ENCODE measurements at places on chromosomes 4 and X.

DNA sequence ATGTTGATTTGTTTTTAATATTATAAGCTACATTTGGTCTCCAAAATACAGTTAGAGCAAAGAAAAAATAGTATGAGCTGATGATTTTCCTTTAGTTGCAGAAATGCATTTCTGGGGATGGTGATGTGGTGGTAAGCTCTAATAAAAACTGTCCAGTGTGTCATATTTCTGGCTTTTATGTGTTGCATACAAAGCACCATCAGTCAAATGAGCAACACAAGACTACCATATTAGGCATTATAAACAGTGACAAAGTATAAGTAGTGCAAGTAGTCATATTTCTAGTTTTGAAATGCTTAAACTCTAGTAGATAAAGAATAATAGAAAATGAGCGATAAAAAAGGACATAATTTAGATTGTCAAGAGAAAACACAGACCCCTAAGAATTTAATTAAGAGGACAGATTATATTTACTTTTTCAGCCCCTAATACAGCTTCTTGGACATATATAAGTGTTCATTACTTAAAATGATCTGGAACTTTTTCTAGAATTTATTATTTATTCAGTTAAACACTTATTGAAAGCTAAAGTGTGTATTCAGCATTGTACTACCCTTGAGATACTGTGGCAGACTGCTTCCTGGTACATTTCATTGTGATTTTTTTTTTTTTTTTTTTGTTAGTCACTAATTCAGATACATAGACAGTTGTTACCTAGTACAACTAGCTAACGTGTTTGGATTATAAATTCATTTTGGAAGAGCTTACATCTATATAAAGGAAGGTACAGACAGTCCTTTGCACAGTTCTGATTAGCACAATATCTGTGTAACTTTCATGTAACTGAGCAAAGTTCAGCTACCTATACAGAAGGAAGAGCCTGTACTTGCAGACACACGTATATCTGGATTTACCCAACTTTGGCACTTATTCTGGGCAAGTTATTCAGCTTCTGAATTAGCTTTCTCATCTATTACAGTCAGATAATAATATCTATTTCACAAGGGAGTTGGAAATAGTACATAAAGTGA is 22.3 kb downstream of the RAP1GDS1 start:
- DNase-seq: no peak

DNA sequence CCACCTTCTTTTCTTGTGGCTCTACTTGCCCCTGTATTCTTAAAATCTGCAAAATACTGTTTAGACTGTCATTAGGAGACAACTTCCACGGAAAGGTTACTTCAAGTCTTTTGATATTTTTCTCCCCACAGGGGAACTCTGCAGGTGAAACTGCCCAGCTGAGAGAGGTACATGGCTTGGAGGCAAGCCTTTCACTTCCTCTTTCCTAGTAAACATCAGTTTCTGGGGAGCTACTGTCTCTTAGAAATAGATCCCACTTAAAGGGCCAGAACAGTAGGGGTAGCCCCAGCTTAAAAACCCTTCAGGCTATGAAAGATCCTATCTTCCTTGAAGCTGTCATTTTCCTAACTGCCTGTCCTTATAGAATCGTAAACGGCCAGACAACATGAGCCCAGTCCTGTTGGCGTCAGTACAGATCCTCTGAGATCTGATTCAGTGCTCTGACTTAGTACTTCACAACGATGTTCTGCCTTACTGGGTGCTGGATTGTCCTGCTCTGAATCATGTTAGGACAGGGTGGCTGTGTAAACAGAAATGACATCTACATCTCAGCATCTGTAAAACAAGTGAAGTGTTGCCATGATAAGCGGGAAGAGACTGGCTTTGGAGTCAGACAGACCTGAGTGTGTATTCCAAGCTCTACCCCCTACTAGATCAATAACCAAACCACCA is 102.1 kb downstream of the ITIH6 start:
- no peak for DNase-seq

DNA sequence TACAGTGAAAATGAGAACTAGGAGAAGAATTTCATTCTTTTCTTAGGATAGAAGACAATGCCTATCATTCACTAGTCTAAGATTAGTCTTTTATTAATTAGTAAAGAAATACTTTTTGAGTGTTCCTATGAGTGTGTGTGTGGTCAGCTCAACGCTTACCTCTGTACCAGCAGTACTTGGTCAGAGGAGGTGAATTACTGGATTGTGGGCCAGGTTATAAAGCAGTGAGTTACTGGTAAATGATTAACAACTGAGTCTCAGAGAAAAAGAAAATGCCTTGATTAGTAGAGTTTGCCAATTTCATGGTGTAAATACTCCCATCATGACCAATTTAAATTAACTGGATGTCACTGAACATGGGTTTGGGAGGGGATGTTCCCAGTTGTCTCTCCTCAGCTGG is 444.6 kb downstream of the STIM2 start:
- DNase-seq: no peak

GRCh38 chrX:95974890-95975289 is 709.8 kb upstream of the DIAPH2 start:
- DNase-seq: no peak

- no peak for DNase-seq
Measured at GRCh38 chrX:134558133-134558532, 98.2 kb downstream of the HPRT1 start.

DNA sequence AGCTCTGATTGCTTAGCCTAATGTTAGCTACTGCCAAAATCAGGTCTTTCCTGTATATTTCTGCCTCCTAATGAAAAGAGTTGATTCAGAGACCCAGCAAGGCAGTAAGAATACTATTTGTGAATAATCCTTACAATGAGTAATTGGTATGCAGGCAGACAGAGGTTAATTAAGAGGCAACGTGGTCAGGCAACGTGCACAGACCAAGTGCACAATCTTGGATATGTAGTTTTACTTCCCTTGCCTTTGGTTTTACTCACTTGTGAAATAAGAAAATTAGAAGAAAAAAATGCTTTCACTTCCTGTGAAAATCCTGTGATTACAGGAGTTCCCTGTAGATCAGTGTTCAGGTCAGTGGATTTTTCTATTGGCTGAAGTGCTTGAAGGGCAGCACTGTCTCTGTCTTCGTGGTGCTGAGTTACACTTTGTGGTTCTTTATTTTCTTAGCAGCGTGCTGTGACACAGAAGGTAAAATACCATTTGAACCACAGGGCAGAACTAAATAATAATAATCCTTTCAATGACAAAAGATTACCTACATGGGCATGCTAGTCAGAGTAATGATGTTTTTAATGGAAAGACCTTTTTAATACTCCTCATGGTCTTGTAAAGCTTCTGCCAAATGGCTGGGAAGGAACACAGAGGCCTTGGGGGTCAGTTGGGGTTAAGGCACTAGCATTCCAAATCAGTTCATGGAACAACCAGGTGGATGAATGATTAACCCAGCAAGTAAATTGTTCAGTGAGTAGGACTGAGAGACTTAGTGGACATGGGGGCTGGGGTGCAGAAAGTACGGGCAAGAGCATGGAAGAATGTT is 430.9 kb downstream of the MAPK10 start:
- no peak for DNase-seq

DNA sequence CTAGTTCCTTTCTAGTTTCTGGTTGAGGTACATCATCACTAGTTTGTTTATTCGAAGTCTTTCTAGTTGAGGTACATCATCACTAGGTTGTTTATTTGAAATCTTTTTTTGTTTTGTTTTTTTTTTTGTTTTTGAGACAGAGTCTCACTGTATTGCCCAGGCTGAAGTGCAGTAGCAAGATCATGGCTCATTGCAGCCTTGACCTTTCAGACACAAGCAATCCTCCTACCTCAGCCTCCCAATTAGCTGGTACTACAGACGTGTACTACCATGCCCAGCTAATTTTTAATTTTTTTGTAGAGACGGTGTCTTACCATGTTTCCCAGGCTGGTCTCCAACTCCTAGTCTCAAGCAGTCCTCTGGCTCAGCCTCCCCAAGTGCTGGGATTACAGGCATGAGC is 54.9 kb downstream of the CEP135 start:
- no peak for DNase-seq

GRCh38 chr4:147096667-147097604 is 151.3 kb upstream of the TTC29 start:
- DNase-seq: no peak

GRCh38 chr4:159284733-159285132 is 181.9 kb downstream of the RAPGEF2 start:
- DNase-seq: no peak

- no peak for DNase-seq
Measured at GRCh38 chr4:38131371-38132091, 171.3 kb downstream of the PTTG2 start.

DNA sequence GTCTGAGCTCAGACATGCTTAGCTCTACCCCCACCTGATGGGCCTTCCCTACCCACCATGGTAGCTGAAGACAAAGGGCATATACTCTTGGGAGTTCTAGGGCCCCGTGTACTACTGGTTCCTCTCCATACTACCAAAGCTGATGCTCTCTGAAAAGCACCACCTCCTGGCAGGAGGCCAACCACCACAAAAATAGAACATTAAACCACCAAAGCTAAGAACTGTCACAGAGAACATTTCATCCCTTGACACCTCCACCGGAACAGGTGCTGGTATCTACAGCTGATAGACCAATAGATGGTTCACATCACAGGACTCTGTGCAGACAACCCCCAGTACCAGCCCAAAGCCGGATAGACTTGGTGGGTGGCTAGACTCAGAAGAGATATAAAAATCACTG is 13.4 kb downstream of the EDA2R start:
- no peak for DNase-seq

DNA sequence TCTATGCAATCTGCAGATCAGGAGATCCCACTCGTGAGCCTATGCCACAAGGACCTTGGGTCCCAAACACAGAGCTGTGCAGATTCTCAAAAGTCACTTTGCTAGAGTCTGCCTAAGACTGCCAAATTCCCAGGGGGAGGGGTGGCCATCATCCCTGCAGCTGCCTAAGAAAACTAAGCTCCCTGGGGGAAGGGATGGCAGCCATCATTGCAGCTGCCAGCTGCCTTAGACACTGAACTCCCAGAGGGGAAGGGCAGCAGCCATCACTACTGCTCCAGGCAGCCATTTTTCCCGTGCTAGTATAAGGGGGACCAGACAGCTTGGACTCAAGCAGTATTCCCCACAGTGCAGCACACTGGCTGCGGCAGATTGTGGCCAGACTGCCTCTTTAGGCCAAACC is 156.9 kb downstream of the NKX6-1 start:
- no peak for DNase-seq

GRCh38 chr4:112296949-112297880 is at the start of gene ALPK1:
Gene ALPK1, plus strand, starts transcription at chr4:112297369.
- peak; percentile 75 for DNase-seq

DNA sequence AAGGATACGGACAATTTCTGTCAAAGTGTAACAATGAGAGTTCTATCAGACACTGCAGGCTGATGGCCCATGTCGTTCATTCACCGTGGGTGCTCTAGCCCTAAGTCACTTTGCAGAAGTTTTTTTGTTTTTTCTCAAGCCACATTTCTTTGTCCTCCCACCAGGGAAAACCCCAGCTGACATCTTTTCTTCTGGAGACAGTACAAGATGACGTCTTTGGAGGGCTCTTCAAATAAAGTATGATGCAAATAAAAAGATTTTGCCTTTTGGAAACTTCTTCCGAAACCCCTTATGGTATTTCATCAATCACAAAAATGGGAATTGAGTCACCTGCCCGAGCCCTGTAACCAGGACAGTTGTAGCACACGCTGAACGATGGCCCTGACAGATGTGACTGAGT is 73.2 kb downstream of the TRAPPC11 start:
- DNase-seq: no peak

GRCh38 chr4:41509451-41509866 is 28.5 kb upstream of the LIMCH1 start:
- no peak for DNase-seq

GRCh38 chr4:122759639-122760310 is 27.3 kb downstream of the BBS12 start:
- no peak for DNase-seq

- no peak for DNase-seq
Measured at GRCh38 chrX:24245202-24245601, 68.7 kb downstream of the SUPT20HL2 start.

- no peak for DNase-seq
Measured at GRCh38 chr4:132502096-132502552, 647.0 kb upstream of the PCDH10 start.

Measured in glomerular endothelial cell (primary cell).